HL-60 (cell line): ENCODE measurements at places on chromosomes 11 and 22.

- no peak for DNase-seq
These were observed 107.4 kb downstream of the SEZ6L start for GRCh38 chr22:26276529-26277160.

- DNase-seq: no peak
These were observed 4.3 kb downstream of the ZNF408 start for GRCh38 chr11:46705070-46705688.

DNA sequence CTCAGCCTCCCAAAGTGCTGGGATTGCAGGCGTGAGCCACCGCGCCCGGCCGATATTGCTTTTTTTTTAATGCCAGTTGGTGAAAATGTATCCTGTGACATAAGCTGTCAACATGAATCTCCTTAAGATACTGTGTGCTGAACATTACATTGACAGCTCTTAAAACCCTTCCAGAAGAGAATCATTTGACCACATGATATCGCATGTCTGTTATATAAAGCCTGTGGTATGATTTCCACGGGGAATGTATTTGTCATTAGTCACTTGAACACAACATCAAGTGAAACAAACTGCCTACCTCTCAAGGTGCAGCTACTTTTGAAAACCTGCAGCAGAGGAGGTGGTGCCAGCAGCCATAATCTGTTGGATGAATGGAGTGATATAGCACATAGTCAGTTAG lies 67.0 kb downstream of the BCL2L13 start:
- no peak for DNase-seq

GRCh38 chr11:1052133-1053011 lies 15.9 kb upstream of the MUC6 start:
- no peak for DNase-seq

DNA sequence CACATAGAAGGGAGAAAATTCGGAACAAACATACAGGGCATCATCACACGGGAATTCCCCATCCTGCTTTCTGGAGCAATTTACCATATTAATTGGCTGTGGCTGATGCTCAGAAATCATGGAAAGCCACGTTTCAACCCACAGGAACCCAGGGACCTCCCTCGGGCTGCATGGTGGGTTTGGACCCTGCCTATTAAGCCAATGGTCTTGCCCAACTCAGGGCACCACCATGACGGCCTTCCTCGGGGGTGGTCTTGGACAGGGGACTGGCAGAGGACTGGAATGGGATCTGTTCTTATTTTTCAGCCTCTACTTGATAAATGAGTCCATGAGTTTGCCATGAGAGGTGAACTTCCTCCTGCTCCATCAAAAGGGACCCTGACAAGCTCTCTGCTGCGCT lies 374.0 kb downstream of the SHANK2 start:
- DNase-seq: no peak

DNA sequence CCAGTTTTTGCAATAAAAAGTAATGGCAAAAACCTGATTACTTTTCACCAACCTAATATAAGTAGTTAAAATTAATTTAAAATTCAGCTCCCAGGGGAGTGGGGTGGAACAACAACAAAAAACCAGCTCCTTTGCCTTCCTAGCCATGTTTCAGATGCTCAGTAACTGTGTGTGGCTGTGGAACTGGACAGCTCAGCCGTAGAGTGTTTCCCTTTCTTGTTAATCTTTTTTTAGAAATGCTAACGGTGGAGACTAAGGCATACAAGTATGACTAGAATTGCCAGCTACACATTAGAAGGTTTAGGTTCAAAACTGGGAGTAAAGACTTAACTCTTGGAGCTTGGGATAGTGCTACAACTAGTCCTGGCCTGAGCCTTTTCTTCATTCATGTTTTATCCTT lies 45.0 kb downstream of the PPP6R3 start:
- no peak for DNase-seq

- no peak for DNase-seq
These were observed 941.2 kb downstream of the FAM181B start for GRCh38 chr11:81792416-81792815.
